ENCODE measurements at places on chromosomes 11 and 22.

GRCh38 chr11:71977743-71978418 is 20.8 kb upstream of the IL18BP start:
- peak; percentile 82 for DNase-seq

DNA sequence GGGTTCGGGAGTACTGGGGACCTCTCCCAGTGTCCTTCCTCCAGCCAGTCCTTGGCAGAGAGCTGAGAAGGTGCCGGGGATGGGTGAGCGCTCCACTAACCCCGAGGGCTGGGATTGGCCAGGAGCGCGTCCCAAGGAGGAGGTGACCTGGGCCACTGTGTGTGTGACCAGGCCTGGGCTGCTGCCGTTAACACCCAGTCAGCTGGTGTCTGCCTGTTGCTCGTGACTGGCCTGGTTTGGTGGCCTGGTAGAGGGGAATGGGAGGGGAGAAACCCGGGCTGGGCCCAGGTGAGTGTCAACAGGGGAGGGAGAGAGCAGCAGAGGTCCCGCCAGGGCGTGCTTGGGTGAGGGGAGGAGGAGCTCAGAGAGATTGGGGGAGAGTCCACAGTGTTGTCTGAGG is 29.9 kb upstream of the GRAMD4 start:
- no peak for DNase-seq

DNA sequence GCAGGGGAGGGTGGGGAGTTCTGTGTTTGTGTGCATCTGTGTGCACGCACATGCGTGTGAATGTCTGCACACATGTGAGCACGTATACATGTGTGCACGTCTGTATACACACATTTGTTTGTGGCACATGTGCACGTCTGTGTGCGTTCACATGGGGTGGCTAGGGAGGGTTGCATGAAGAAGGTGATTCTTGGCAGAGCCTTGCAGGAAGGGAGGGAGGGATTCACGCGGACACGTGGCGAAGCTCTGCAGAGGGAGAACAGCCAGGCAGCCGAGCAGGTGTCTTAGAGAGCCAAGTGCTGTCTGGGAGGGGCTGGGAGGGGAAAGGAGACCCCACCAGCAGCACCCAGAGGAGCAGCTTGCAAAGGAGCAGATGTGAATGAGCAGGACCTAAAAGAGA is 372.1 kb downstream of the BRD1 start:
- DNase-seq, result no peak

GRCh38 chr11:7536100-7536499 is 22.3 kb downstream of the PPFIBP2 start:
- DNase-seq, result peak; percentile 46

DNA sequence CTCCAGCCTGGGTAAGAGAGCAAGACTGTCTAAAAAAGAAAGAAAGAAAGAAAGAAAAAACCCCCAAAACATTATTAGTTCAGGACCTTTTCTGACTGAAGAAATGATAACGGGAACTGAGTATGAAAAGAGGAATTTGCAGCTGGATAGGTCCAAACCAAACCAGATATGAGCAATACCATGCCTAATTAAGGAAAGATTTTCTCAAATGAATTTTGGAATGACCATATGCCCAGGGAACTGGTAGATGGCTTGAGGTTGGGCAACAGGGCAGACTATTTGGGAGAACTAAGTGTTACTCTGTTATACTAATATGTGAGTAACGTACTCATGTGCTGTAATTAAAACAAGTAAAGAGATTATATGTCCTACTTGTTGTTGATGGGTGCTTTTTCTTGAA is 186.1 kb downstream of the TMEM135 start:
- DNase-seq, result no peak

- no peak for DNase-seq
These were observed 1.8 kb upstream of the NAALADL1 start for GRCh38 chr11:65059959-65060824.

DNA sequence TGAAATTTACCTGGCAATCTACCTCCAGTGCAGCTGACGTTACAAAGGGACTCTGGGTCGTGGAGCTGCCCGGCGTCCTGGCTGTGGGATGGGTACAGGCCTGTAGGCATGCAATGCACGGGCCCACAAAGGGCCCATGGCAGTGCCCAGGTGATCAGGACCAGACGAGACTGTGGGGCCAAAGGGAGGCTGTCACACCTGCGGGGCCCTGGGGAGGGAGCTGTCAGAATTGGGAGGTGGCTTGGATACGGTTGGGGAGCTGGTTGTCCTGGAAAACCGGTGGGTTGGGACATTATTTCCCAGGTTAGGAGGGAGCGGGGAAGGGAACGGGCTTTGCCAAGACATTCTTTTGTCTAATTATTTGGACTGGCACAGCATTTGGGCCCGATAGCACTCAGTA is 958.5 kb downstream of the BRD1 start:
- no peak for DNase-seq

GRCh38 chr11:57240007-57240406 is 3.0 kb upstream of the APLNR start:
- no peak for DNase-seq

DNA sequence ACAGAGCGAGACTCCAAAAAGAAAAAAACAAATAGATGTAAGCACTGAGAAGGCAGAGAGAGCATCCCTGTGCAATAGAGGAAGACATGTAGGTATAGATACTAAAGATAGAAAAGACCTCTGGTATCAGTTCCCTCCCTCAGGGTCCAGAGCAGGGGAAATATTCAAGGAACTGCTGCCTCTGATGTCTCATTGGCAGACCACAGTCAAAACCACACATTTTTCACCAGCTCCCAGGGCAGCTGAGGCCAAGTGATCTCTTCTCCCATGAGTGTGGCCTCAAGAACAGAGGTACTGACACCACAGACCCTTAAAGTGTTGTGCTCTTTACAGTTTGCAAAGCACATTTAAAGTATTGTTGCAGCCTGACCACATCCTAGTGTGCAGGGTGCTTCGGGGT is 288.5 kb downstream of the NTM start:
- peak; percentile 79 for DNase-seq

GRCh38 chr11:76770642-76771445 is 12.3 kb upstream of the TSKU start:
- no peak for DNase-seq

DNA sequence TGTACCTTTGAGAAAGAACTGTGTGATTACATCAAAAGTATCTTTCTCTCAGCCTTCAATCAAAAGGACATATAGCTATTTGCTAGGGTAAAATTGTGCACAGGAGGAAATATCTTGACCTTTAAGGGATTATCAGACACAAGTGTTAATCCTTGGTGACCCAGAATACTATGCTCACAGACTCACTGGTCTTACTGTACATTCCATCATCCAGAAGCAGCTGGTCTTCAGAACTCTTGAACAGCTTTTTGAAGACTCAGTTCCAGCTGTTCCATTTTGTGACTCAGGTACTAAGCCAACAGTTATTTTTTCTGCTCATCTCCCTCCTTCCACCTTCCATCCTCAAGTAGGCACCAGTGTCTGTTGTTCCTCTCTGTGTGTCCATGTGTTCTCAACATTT is 19.8 kb downstream of the ZBED5 start:
- no peak for DNase-seq
